ENCODE measurements at places on chromosomes 13 and 19.

DNA sequence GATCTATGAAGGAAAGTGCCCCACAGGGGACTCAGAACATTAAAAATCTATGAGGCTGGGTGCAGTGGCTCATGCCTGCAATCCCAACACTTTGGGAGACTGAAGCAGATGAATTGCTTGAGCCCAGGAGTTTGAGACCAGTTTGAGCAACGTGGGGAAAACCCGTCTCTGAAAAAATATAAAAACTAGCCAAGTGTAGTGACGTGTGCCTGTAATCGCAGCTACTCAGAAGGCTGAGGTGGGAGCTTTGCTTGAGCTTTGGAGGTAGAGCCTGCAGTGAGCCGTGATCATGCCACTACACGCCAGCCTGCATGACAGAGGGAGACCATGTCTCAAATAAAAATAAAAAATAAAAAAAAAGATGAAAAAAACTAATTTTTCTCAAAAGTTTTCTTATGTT, 1070.6 kb downstream of the PCDH9 start:
- DNase-seq = no peak

DNA sequence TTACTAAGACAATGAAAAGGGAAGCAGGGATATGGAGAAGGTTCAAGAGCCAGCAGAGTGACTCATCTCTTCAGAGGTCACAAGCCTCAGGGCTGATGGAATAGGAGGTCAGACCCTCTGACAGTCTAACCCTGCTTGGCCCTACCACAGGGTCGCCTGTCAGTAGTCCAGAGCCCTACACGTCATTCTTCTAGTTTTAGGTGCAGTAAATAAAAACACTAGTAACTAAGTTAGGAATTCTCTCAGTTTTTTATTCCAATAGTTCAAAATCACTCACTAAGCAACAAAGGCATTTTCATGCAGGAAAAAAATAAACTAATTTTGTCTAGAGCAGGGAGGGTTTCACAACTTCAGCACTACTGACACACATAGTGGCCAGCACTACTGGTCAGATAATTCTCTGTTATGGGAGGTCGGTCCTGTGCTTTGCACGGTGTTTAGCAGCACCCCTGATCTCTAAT, 27.2 kb downstream of the FOXO1 start:
- no peak for DNase-seq

DNA sequence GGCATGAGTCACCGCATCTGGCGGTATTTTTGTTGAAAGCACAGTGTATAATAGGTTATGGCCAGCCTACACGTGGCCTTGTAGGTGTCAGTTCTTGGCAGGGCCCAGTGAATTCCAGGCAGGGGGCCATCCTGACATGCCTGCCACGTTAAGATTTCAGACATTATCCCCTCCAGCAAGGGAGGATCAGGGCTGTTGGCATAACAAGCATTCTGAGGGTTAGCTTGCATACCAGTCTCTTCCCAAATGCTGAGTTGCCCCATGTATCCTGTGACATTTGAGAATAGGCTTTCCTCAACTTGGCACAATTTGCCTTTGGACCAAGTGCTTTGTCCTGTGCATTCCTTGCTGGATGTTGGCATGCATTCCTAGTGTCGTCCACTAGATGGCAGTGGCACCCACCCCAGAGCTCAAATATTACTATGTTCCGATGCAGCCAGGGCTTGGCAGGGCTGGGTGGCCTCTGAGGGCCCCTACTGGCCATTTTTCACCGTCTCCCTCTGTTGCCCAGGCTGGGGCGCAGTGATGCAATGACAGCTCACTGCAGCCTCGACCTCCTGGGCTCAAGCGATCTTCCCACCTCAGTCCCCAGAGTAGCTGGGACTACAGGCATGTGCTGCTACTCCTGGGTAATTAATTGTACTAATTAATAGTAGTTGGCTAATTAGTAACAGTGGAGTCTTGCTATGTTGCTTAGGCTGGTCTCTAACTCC, 31.2 kb downstream of the NLRP12 start:
- peak; percentile 67 for DNase-seq

DNA sequence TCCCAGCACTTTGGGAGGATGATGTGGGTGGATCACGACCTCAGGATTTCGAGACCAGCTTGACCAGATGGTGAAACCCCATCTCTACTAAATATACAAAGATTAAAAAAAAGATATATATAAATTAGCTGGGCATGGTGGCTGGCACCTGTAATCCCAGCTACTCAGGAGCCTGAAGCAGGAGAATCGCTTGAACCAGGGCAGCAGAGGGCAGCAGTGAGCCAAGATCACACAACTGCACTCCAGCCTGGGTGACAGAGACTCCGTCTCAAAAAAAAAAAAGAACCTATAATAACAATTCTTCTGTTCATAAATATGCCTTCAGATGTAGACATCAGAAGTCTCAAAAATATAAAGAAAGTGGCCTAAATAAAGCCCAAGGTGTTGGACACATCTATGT, 7.6 kb downstream of the ZNF737 start:
- no peak for DNase-seq

GRCh38 chr19:28126135-28126898, 1086.6 kb downstream of the UQCRFS1 start:
- DNase-seq = no peak

DNA sequence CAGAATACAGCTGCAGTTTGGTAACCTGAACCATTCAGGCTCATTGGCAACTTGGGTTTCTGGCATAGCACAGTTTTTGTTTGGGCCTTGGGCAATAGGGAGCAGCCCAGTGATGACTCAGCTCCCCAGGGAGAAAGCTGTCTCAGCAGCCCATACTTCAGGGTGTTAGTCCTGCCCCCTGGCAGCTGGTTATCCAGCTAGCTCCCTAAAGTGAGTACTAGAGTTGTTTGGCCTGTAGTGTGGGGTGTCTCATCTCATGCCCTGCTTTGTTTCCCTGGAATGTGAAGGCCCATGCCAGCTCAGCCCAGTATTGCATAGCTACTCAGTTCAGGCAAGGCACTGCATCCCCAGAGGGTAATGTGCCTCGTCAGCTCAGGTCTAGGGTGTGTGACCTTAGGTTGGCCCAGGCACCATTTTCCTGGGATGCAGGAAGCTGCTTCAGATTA, 18.2 kb upstream of the ZNF543 start:
- DNase-seq = no peak

- no peak for DNase-seq
These were observed 5.1 kb upstream of the MKNK2 start for GRCh38 chr19:2055931-2056836.

DNA sequence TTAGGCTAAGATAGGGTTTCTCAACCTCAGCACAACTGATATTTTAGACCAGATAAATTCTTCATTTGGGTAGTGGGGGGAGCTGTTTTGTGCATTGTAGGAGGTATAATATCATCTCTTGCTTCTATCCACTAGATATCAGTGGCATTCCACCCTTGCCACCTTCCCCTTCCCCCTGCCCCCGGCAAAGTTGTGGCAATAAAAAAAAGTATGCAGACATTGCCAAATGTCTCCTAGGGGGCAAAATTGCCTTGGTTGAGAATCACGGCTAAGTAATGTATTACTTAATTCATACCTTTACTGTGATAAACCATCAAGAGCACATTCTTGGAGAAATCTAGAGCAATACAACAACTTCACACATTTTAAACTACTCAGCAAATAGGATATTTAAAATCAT, 51.4 kb downstream of the UBL3 start:
- no peak for DNase-seq

Data from stimulated activated naive CD4-positive, alpha-beta T cell (primary cell).